D721Med (cell line): ENCODE measurements at places on chromosomes 2 and 18.

GRCh38 chr2:217193431-217194340 lies 333.8 kb upstream of the TNP1 start:
- no peak for DNase-seq

GRCh38 chr18:11511434-11512095 lies 97.8 kb upstream of the SLC35G4 start:
- no peak for DNase-seq

- no peak for DNase-seq
Observed at GRCh38 chr2:170486730-170487129, 228.4 kb upstream of the SP5 start.

DNA sequence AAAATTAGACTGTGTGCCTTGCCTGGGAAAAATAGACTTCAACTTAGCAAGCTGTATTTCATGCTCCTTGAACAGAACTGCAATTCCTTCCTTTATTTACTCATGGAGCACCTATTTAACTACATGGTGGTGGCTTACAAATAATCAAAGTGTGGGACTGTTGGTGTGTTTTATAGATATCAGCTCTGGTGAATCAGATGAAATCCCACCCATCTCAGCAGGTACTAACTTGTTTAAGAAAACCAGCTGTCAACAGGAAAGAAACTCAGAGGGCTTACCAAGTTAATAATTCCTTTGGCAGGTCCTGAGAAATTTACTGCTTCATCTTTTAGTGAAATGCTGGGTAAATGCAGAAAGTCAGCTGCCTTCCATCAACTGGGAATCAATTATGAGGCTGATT lies 830.6 kb downstream of the SLC4A3 start:
- DNase-seq, result no peak

GRCh38 chr2:27956888-27957287 lies 66.4 kb downstream of the BABAM2 start:
- DNase-seq, result no peak

DNA sequence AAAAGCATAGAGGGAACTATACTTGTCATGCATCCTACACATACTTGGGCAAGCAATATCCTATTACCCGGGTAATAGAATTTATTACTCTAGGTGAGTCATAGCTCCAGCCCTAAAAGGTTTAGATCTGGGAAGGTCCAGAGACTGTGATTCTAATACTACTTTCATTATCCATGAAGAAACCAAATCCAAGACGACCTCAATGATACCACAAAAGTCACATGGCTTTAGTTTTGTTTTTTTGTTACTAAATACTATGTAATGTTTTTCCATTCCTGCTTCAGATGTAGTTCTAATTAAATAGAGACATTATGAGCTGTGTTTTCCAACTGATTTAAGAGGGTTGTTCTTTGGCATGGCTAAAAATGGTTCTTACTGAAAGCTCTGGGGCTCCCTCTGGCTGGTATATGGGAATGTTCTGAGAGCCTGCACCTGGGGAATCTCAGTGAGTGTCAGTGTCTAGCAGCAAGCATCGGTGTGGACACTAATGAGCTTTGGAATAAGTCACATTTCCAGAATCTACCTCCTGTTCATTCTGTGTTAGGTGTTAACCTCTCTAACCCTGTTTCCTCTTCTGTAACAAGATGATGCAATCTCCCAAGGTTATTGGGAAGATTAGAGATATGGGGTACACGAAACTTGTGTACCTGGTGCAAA lies 20.5 kb upstream of the IL1RL2 start:
- DNase-seq, result no peak

DNA sequence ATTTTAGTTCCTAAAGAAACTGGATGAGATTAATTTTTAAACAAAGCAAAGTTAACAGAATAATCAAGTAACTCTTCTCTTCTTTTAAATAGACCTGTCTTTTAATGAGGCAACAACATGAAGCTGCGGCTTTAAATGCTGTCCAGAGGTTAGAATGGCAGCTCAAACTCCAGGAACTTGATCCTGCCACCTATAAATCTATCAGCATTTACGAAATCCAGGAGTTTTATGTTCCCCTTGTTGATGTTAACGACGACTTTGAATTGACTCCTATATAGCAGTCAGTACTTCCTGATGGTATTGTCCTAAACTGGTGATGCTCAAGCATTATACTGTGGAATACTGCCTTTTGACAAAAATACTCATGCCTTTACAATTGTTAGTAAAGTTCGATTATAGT lies 53.7 kb upstream of the TWSG1 start:
- DNase-seq, result no peak

- no peak for DNase-seq
Observed at GRCh38 chr2:176109946-176110345, 2.9 kb downstream of the HOXD11 start.

- no peak for DNase-seq
Observed at GRCh38 chr18:42426496-42427015, 471.5 kb downstream of the PIK3C3 start.

DNA sequence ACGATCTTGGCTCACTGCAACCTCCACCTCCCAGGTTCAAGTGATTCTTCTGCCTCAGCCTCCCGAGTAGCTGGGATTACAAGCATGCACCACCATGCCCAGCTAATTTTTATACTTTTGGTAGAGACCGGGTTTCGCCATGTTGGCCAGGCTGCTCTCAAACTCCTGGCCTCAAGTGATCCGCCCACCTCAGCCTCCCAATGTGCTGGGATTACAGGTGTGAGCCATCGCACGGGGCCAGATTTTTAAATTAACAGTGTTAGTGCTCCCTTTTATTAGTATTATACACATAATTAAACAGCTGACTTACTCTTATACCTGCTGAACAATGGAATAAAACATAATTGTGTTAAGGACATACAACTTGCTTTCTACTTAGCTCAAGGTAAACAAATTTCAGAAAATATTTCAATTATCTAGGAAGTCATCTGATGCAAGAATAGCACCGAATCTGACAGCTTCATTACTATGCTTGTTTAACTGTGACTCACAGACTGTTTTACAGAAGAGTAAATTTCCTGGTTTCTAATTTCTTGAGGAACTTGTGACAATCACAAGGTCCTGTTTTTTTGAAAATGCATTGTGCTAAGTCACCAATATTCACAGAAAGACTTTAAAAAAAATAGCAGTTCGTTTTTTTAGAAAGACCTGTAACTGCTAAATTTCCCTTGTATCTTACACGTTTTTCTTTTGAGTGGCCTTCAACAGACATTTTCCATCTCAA lies 51.2 kb downstream of the SPIRE1 start:
- DNase-seq, result no peak

- no peak for DNase-seq
Observed at GRCh38 chr2:239822146-239822831, 202.9 kb downstream of the NDUFA10 start.

- DNase-seq, result no peak
Observed at GRCh38 chr2:42789751-42790150, 2.6 kb downstream of the HAAO start.

DNA sequence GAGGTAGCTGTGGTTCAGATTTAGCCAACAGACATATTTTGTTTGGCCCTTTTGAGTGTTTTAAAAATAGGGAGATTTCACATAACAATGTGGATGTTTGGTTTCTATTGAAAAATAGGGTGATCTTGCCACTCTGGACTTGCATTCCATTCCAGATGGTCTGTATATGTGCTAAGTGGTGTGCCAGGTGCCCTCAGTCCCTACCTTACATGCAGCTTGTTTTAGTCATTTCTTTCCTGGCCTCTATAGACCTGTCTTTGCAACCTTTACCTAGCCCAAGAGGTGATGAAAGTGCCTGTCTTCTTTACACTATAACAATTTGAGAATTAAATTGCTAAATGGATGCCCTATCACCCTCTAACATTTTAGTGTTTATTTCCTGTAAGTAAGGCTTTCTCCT lies 11.1 kb downstream of the EML4 start:
- no peak for DNase-seq

GRCh38 chr18:51361130-51361860 lies 163.8 kb upstream of the MEX3C start:
- DNase-seq, result no peak

DNA sequence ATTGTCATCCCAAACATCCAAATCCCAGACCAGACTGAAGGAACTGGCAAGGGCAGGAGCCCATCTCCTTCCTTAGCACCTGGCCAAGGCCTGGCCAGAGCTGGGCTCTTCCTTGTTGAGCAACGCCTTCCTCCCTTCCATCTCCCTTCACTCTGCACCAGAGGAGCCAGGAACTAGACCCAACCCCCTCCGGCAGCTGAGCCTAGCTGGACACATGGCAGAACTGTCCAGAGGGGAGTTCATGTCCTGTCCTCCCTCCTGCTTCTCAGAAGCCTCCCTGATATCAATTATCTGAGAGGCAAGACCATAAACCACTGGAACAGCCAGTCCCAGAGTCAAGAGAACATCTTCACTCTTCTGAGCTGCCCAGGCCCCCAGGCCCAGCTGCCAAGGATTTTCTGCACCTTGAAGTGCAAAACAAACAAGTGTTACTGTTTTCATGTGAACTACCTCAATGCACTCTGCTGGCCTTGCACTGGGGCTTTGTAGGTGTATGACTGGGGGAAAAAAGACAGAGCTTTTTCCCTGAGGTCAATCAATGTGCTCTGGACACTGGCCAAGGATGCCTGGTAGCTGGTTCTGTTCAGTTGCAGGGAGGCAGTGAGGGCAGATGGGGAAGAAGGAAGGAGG lies 107.6 kb upstream of the MSH6 start:
- DNase-seq, result no peak

GRCh38 chr18:48922226-48922800 lies 28.5 kb downstream of the SMAD7 start:
- no peak for DNase-seq

GRCh38 chr2:216903470-216903869 lies 43.6 kb upstream of the TNP1 start:
- DNase-seq, result no peak
